ENCODE measurements at places on chromosomes 1 and 21.

GRCh38 chr1:154219541-154219940, 1.2 kb upstream of the UBAP2L start:
- no peak for DNase-seq

DNA sequence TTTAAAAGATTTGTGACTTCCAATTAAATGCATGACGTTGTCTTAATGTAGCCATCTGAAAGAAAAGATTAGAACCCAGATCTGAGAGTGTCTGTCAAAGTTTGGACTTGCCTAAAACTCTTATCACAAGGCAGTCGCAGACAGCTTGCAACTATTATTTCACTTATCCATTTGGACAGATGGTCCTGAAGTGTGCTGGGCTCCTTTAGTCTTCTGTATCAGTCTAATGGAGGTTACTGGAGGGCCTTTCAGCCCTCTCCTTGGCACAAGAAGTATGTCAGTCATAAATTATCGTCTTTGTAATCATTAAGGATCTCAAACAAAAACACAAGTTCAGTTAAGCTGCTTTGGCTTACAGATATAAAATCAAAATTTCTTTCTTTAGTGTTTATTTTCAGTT, 15.5 kb downstream of the PROX1 start:
- DNase-seq: peak; percentile 95

DNA sequence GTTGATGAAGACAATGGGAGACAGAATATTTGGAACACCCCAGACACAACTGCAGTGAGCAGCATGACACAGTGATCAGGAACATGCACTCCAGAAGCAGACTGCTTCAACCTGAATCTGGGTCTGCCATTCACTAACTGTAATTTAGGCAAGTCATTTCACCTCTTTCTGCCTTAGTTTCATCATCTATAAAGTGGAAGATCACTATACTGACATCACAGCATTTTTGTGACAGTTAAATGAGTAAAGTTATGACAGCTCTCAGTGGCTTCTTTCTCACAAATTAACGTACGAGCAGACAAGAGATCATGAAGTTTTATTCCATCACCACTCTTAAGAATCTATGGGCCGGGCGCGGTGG, 14.3 kb downstream of the LRRC41 start:
- DNase-seq: no peak

GRCh38 chr1:90045853-90046563, 51.1 kb downstream of the ZNF326 start:
- no peak for DNase-seq

GRCh38 chr1:36517011-36517771, 34.5 kb upstream of the CSF3R start:
- no peak for DNase-seq

DNA sequence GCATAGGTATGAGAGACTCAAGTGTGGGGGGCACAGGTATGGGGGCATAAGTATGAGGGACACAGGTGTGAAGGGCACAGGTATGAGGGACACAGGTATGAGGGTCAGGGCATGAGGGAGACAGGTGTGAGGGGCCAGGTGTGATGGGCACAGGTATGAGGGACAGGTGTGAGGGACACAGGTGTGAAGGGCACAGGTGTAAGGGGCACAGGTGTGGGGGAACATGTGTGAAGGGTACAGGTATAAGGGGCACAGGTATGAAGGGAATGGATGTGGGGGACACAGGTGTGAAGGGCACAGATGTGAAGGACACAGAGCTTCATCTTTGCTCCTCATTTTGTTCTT, 41.2 kb upstream of the CACNA1E start:
- no peak for DNase-seq

DNA sequence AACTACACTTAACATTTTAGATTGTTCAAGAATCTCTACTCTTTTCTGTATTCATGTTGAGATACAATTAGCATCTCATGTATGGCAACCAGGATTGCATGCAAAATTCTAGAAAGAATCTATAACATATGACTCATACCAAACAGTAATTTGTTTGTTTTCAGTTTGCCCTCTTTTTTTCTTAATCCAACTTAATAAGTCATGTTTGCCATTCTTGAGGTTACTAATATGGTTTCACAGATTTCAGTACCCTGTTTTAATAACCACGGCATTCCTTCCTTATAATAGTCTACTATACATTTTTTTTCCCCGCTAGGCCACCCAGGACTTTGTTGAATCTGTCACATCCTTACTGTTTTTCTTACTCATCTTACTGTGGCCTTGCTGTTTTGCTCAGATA, 140.8 kb downstream of the FMN2 start:
- DNase-seq: no peak

DNA sequence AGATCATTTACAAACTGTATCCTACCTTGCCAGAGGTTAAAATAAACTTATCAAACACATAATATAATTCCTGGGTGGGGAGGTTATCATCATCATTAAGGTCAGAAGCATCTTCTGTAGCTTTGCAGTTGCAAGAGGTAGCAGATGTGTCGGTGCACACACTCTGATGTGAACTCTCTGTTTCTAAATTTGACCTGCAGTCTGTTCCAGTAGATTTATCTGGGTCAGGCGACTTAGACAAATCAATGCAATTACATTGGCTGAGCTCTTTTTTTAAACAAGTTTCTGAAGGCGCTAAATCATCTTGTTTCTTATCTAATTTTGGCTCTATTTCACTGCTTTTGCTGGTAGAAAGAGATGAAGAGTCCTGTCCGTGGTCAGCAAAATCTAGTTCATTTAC, 70.4 kb downstream of the PRPF38A start:
- no peak for DNase-seq

DNA sequence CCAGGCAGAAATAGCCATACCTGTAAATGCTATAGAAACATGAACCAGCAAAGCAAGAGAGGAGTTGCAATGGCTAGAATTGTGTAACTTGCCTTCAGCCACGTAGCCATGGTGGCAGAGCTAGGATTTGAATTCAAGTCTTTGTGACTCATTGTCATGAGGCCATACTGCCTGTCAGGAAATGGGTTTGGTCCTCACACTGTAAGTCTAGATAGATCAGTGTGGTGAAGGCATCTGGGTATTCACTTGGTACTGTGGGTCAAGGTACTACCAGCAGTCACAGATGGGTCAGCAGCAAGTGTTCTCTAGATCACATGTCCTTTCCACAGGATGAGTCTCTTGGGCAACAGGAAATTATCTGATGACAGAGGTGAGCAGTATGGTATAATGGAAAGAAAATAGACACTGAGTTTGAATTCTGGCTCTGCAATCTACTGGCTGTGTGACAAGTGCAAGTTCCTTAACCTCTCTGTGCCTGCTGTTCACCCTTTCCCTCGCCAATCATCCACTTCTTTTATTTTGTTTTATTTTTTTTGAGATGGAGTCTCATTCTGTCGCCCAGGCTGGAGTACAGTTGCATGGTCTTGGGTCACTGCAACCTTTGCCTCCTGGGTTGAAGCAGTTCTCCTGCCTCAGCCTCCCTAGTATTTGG, 36.9 kb downstream of the FGGY start:
- no peak for DNase-seq

DNA sequence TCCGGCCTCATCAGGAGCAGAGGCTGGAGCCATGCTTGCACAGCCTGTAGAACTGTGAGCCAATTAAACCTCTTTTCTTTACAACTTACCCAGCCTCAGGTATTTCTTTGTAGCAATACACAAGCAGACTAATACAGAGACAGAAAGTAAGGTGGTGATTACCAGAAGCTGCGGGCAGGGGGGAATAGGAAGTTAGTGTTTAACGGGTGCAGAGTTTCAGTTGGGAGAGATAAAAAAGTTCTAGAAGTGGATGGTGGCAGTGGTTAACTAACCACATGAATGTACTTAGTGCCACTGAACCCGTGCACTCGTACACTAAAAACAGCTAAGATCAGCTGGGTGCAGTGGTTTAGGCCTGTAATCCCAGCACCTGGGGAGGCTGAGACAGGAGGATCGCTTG, 80.4 kb upstream of the TARDBP start:
- DNase-seq: no peak

- no peak for DNase-seq
Observed at GRCh38 chr1:158434741-158435140, 8.7 kb upstream of the OR10K2 start.

DNA sequence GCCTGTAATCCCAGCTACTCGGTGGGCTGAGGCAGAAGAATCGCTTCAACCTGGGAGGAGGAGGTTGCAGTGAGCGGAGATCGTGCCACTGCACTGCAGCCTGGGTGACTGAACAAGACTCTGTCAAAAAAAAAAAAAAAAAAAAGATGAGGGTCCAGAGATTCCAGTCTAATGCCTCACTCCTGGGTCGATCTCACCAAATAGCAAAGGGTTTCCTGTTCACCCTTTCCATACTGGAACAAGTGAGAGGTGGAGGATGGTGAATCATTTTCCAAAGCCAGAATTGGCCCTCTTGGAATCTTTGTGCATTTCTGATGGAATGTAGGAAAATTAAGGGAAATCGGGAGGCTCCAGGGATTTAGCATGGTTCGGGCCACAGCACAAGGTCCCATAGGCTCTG, 58.1 kb upstream of the ZNF648 start:
- no peak for DNase-seq

DNA sequence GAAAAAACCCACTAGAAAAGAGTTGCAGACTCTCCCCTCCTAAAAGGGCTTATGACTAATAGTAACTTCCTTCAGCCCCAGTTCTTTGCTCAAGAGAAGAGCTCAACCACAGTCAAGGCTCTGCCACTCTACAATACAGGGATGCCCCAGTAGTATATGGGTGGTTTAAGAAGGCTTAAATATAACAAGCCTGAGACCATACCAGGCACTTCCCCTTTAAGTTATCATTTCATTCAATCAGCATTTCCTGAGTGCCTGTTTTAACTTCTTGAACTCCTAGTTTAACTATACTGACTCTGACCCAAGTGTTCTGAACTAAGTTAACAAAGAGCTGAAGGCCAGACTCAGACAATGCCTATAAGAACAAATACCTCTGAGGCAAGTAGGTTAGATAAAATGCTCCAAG, 19.8 kb downstream of the PRPF38A start:
- DNase-seq: no peak

All from NCI-H446 treated with DMSO at 0.1 percent for 48 hours (cell line).